Fibroblast of the aortic adventitia (primary cell): ENCODE measurements at places on chromosomes 12 and 14. TPM values are rescaled to one million over a fixed set of nuclear protein-coding genes. Genes with fewer than 3 reads are reported as not detected.

TAS2R50 gene
- 3.1 and 6.5 TPM in 2 replicates for total RNA-seq

DNA sequence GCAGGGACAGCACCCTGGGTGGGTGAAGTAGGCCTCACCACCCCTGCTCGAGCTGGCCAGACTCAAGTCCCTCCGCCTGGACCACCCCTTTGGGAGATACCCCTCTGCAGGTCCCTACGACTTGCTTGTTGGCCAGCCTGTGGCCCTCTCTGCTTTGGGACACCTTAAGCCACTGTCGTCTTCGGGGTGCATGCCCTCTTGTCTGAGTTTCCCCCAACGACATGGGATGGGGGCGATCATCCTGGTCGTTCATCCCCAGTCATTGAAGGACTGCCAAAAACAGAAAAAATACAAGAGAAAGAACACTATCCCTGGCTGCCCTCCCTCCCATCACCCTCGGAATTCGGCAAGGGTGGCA lies 151.1 kb downstream of the DPF3 start:
- DNase-seq: no peak

DNA sequence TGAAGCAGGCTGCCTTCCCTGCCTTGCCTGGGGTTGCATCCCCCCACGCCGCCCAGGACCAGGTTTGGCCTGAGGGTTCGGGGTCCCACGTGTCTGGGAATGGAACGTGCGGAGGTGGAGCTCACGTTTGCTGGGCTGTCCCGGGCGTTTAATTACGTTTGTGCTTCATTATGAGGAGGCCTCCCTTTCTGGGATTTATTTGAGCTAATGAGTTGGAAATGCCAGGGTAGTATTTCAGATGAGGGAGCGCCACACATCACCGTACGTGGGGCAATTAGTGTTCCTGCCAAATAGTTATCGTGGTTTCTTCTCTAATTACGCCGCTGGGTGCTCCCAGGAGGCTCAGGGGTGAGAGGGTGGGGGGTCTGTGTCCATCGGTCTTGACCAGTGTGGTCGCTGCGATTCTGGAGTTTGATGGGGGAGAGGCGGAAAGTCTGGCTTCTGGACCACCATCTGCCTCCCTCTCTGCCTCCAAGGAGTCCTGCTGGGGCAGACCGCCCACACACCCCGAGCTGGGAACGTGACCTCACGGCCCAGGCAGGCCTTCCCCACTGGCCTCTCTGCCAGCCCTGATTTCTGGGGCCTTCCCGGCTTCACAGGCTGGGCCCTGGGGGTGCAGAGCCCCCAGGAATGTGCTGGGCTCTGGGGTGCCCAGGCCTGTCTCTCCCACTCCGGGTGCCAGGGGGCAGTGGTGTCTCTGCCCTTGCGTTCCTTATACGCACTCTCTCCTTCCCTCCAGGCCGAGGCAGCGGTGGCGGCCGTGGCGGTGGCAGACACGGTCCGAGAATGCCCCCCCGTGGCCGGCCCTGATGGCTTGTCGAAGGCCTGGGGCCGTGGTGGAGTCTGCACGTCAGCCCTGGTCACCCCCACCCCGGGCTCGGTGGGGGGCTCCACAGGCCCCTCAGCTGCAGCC lies 18.9 kb downstream of the KIF26A start:
- no peak for DNase-seq

- DNase-seq: no peak
Observed at GRCh38 chr12:55443776-55444175, at the start of gene OR6C2. TSS of gene OR6C2 (plus strand) at chr12:55444076. CDS start at chr12:55452214, 8,138 bp downstream.
